ENCODE measurements at places on chromosomes 1 and 21.

DNA sequence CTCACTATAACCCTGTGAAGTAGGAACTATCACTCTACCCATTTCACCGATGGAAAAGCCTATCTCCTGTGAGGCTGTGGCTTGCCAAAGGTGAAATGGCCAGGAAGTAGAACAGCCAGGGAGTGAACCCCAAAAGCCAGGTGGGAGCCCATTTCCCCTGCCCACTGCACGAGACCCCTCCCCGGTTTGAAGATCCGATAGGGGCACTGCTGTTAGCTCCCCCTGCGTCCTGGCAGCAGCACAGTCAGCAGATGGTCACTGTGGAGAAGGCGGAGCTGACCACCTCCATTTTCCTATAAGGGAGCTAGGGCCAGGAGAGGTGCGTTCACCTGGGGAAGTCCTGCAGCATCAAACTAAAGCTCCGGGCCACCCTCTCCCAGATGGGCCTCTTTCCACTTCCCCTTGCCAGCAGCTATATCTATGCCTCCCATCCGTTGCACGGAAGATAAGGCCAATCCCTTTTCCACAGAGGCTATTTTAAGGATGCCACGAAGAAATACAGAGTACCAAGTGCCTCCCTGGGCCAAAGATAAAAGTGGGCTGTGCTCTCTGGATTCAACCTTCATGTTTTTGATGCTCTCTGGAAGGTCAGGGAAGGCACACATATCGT is 7.8 kb downstream of the ERG start:
- no peak for DNase-seq

DNA sequence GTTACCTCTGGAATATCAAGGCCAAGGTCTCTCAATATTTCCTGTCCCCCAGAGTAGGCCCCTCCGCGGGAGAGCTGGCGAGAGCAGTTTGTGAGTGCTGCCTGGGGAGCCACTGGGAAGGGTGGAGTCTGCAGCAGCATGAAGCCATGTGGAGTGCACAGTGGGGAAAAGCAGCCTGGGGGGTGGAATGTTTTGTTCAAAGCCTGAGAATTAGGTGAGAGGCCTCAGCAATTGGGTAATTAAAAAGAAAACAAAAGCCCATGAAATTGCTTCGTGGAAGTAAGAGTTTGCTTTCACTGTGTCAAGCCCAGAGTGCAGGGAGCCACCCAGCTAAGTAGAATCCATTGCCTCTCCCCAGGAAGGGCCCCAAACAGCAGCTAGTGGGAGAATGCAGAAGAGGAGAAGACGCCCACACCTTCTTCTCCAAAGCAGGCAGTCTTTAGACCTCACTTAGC is 30.2 kb upstream of the DISC1 start:
- no peak for DNase-seq

- no peak for DNase-seq
Measured at GRCh38 chr1:117389779-117390178, 22.5 kb downstream of the MAN1A2 start.

GRCh38 chr1:22238356-22239224 is 95.7 kb upstream of the WNT4 start:
- DNase-seq: no peak

DNA sequence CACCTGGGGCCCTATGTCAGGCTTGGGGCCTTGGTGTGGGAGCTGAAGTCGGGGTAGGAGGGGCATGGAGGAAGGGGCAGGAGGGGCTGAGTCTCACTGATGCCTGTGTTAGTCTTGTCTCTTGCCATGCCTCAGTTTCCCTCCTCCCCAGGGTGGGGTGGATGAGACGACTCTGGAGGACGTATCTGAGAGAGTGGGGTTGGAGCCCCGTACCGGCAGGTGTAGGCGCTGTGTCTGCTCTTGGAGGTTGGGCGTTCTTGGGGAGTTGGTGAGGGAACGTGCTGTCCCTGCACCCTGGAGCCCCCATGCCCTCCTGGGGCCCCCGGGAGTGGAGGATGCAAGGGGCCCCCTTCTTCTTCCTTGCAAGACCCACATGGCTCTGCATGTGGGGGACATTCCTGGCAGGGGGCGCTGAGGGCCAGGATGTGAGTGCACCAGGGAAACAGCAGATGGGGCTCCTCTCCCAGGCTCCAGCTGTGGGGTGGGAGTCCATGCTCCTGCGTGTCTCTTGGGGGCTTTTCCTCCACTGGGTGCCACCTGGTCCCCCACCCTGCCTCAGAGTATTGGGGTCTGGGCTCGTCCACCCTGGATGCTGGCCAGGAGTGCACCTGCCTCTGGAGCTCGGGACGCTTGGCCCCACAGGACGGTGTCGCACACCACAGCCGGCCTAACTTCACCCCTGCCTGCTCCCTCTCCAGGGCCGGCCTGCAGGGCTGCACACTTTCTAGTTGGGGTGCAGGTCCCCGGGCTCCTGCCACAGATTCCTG is 1.4 kb upstream of the TNFRSF14 start:
- no peak for DNase-seq

DNA sequence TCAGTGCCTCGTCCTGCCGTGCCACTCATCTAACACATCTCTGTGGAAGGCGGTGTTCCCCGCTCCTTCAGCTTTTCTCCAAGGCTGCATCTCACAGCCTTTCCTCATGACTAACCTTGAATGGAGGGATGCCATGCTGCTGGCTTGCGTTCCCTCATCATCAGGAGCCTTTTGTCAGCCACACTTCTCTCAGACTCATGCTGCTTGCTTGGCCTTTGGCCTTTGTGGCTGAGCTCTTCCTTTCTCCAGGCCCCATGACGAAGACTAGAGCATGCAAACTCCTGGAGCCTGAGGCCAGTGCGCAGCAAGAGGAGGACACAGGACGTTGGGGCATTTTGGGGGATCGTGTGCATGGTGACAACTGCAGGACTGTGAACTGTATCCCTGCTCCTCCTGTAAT is 70.8 kb downstream of the SYT2 start:
- no peak for DNase-seq

DNA sequence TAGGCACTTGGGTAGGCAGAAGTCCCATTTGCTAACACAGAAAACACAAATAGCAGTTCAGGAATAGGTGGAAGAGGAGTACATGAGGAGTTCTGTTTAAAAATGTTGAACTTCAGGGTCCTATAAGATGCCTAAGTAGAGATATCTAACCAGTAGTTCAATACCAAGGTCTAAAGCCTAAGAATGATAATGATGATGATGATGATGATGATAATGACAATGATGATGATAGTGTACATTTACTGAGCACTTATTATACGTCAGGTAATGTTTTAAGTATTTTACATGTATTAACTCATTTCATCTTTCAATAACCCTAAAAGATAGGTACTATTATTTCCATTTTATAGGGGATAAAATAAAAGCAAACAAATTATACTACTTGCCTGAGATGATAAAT is 50.1 kb downstream of the GDAP2 start:
- DNase-seq: no peak

GRCh38 chr1:159091607-159092031 is 15.1 kb upstream of the AIM2 start:
- DNase-seq: no peak

DNA sequence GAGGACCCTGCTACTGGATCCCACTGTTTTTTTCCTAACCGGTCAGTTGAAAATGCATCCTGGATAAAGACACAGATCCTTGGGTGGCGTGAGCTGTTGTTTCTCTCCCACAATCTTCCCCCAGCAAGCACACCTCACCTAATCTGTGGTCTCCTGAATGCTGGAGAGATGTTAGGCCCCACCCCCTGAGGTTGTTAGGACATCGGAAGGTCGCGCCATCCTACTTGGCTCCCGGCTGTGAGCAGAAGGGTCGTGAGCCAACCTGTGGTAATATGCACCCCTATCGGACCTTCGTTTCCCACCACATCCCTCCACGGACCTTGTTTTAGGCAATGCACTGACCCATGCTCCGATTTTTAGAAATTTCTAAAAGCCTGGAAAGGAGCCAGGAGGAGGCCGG is 89.9 kb upstream of the IPO9 start:
- DNase-seq: no peak

- DNase-seq: no peak
Measured at GRCh38 chr1:18556364-18556763, 74.3 kb upstream of the PAX7 start.

DNA sequence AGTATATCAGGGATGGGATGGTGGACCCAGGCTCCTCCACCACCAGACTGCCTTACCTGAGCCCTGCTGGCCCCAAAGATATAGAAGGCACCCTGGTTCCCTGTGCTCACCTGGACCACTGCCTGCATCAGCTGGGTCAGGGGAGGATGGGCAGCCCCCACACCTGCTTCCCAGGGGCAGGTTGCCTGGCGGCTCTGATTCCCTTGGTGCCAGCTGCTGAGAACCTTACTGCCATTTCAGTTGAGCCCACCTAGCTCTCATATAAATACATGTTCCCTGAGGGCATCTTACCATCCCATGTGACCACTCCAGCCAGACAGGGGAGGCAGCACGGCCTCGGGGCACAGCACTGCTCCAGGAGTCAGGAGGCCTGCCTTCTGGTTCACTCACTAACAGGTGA is 24.4 kb downstream of the PSEN2 start:
- DNase-seq: no peak

GRCh38 chr1:91527781-91528180 is 27.1 kb downstream of the CDC7 start:
- no peak for DNase-seq

- DNase-seq: no peak
Measured at GRCh38 chr1:19869929-19870328, 12.3 kb upstream of the OTUD3 start.

DNA sequence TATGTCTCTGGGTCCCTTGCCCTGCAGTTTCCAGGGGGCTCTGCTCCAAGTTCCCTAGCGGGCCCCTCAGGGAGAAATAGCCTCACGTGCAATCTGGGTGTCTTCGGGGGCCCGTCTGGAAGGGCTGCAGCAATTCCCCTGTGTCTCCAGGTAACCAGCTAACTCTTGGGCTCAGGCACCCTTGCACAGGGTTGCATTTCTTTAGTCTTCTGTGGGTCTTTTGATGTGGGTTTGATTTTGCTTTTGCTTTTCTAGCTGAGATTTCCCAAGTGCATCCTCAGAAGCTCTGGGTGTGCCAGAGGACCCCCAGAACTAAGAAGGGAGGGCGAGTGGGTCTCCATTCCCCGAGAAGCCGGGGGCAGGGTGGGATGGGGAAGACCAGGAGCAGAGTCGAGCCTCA is 75.7 kb downstream of the SPSB1 start:
- DNase-seq: no peak

GRCh38 chr1:175514387-175514953 is 228.9 kb downstream of the TNR start:
- DNase-seq: no peak

- no peak for DNase-seq
Measured at GRCh38 chr1:53314606-53315005, 13.3 kb downstream of the LRP8 start.

- no peak for DNase-seq
Measured at GRCh38 chr1:57605933-57606332, 182.1 kb upstream of the DAB1 start.

- no peak for DNase-seq
Measured at GRCh38 chr1:79155991-79156390, 149.5 kb upstream of the ADGRL4 start.

DNA sequence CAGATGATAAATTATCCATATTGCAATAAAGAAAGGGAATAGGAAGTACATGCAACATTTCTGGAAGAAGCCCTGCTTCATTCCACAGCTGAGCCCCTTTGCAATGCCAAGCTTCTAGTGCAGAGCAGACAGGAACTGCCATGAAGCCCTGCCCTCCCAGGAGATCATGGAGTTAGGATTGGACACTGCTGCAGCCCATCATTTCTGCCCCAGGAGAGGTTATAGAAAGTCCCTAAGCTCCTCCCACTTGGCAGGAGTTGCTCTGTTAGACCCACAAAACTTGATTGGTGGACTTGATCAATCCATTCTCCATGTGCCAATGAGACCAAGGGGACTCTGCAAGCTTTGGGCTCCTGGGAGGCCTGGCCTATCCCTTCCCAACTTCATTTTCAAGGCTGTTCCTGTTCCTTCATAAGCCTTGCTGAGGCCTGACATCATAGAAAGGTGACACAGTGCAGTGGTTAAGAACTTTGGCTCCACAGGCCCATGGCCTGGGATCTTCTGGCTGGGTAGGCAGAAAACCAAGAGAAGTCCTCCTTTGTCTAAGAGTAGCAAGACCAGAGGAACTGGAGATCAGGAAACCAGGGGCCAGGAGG is 1.3 kb upstream of the LAPTM5 start:
- DNase-seq: no peak

- no peak for DNase-seq
Measured at GRCh38 chr1:217403026-217403720, 227.7 kb downstream of the GPATCH2 start.

GRCh38 chr1:66285618-66286270 is 248.2 kb upstream of the SGIP1 start:
- no peak for DNase-seq

GRCh38 chr1:58815069-58815685 is 31.3 kb upstream of the JUN start:
- peak; percentile 17 for DNase-seq

DNA sequence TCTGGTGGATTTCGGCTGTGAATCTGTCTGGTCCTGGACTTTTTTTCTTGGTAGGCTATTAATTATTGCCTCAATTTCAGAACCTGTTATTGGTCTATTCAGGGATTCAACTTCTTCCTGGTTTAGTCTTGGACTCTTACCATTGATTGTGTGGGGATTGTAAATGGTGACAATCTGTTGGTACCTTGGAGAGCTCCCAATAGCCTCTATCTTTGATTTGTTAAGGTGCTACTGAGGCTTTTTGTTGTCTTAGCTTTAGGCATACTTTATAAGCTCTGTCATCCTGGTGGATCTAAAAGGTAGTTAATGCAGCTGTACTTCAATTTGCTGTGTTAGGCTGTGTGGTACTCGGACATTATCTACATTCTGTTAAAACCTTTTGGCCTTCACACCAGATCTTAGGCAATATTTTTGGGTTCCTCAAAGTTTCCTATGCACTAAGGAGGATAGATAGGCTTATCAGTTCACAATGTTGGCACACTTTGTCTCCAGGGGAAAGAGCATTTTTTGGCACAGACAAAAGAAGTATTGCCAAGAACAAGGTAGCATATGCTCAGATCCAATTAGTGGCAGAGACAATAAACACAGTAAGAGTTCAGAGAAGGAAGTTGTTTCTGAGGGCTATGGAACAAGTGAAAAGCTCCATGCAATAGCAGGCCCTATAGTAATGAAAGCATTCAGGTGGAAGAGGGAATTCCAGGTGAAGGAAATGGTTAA is 230.4 kb downstream of the PDE4B start:
- no peak for DNase-seq

DNA sequence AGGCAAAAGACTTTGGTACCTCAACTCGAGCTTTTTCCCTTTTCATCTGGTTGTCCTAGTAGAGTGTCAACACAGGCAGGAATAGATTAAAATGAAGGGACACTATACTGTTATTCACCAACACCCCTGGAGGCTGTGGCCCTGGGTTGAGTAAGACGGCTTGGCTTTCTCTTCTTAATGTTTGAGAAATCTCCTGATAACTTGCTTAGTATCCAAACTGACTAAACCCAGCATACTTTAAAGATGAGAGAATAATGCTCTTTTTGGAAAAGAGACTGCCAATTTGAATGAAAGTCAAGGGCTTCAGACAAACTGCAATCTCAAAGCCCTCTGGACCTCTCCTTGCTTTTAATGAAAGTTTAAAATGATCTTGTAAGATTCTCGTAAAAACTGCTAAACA is 2.6 kb upstream of the SLC30A1 start:
- DNase-seq: no peak

- no peak for DNase-seq
Measured at GRCh38 chr1:230352537-230352936, 73.6 kb downstream of the PGBD5 start.

Measured in stimulated activated CD8-positive, alpha-beta memory T cell treated with anti-CD3 and anti-CD28 coated beads, Interleukin-15, amount 100 ng/mL, for 24 hours (primary cell).